ENCODE measurements at places on chromosomes 3 and 15.

- DNase-seq, result peak; percentile 38
Observed at GRCh38 chr3:111712294-111713167, 117.4 kb upstream of the ZBED2 start.

DNA sequence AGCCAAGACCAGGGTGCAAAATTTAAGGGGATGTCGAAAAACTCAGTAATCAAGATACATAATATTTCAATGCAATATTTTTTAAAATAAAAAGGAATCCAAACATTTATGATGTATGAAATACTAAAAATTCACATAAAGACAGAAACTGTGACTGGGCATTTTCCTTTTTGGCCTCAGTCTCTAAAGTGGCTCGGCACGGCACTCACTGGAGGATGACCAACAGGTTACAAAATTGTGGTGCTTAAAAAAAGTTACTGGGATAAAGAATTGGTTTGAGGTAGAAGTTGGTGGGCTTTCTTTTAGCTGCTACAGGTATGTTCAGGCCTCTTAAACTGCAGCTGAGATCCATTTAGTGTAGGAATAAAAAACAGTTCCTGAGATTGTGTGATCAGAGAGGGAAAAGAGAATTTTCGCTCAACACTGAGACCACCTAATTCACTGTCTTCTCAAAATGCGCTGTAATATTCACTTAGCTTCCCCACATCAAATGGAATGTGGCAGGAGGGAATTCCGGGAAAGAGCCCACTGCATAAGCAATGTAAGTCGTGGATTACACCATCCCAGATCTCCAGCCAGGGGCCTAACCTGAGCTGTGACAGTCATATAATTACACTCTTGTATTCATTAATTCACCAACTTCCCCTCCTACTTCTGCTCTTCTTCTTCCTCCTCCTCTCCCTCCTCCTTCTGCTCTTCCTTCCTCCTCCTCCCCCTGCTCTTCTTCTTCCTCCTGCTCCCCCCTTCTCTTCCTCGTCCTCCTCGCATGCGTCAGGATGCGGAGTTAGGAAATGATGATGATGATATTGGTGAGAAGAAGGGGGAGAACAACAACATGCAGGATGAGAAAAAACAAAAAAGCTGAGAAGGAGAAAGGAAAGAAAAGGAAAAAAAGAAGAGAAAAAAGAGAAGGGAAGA, 45.9 kb downstream of the HES1 start:
- no peak for DNase-seq

DNA sequence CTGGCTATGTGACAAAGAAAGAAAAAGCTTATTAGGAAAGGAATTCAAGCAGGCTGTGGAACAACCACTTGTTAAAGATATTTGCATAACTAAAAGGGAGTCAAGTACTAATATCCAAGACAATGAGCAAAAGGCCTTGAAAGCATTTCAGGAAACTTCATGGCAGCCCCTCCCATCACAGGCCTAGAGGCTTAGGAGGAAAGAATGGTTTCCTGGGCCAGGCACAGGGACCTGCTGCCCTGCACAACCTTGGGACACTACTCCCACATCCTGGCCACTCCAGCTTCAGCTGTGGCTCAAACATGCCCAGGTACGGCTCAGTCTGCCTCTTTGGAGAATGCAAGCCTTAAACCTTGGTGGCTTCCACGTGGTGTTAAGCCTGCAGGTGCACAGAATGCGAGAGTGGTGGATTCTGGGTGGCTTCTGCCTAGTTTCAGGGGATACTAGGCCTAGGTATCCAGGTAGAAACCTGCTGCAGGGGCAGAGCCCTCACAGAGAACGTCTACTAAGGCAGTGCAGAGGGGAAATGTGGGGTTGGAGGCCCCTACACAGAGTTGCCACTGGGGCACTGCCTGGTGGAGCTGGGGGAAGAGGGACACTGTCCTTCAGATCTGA, 121.6 kb downstream of the OPA1 start:
- no peak for DNase-seq

DNA sequence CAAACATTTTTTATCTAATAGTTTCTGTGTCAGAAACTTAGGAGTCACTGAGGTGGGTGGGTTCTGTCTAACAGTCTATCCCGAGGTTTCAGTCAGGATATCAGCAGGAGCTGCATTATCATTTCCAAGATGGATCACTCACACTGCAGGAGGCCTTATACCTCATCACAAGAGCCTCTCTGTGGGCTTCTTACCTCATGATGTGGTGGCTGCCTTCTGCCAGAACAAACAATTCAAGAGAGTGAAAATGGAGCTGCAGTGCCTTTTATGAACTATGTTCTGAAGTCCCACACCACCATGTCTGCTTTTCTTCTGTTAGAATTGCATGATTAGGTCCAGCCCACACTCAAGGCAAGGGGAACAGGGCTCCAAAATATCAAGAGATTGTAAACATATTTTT, 27.9 kb downstream of the RFX7 start:
- DNase-seq, result no peak

GRCh38 chr3:47429476-47430270, 46.1 kb downstream of the SCAP start:
- DNase-seq, result no peak
